ENCODE measurements at places on chromosomes 1 and 21. TPM values are rescaled to one million over a fixed set of nuclear protein-coding genes. Genes with fewer than 3 reads are reported as not detected.
A peak's percentile ranks its signal among the peaks of the same experiment; 100 is the strongest.

DNA sequence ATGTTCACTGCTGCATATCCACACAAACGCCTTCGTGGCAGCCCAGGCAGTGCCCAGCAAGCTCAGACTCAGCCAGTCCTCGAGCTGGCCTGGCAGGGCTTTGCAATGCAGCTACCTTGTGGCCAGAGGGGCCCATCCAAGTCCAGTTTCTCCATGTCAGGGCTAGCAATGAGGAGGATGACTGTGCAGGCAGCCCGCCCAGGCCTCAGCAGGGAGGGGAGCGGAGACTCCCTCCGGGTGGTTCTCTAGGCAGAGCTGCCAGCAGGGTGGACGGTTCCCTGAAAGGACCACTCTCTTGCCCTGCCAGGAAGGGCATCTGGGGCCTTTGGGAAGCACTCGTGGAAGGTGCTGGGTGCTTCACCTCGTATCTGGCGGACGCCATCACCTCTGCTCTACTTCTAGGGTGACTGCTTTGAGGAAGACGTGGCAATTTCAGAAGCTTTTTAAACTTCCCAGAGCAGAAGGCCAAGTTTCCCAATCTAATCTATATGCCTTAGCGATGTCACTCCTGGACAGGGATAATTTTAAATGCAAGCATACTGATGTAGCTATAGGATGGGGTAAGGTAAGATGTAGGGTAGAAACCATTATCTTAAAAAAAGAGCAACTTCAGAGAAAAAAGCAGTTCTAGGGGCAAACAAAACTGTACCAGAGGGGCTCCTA lies 56.2 kb downstream of the RUNX1 start:
- DNase-seq = peak; percentile 74

DNA sequence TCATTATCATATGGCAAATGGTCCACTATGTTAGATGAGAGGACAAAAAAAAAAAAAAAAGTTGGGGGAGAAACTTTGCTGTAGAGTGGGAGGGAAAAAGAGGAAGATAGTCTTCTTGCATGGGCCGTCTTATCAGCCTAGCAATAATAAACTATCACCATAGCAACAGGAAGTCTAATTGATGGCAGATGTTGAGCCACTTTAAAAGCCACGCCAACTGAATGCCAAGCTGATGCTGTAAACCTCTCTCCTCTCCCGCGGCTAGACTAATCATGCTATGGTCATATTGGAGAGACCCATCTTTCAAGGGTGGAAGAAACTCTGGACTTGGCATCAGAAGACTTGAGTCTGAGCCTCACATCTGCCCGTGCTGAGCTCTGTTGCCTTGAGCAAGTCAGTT lies 122.2 kb upstream of the HOOK1 start:
- DNase-seq = no peak

DNA sequence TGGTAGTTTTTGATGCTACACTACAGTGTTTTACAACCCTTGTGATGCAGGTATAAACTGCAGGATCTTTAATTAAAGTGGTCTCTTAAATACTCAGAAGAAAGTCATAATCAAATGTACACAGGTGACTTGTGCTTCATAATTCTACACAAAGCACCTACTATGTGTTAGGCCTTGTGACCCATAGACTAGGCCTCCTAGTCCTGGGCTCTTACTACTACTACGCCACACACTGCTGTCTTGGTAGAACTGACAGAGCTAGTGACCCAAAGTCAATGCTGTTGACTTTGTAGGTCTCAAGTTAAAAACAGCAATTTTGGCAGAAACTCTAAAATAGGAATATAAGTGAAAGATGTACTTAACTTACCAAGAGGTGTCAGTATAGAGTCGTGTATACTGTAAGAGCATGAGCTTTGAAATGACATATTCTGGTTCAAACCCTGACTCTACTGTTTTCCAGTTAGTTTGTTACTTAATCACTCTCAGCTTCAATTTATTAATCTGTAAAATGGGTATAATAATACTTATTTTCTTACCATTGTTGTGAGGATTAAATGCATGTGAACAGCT lies 48.6 kb upstream of the LMO4 start:
- DNase-seq = no peak

Gene SYCP1
- not detected for polyA plus RNA-seq

Gene DNAJC28
- 7.6 TPM for polyA plus RNA-seq
